ENCODE measurements at places on chromosomes 7 and 10.

GRCh38 chr7:132625651-132626050 lies 49.4 kb upstream of the PLXNA4 start:
- DNase-seq, result no peak

DNA sequence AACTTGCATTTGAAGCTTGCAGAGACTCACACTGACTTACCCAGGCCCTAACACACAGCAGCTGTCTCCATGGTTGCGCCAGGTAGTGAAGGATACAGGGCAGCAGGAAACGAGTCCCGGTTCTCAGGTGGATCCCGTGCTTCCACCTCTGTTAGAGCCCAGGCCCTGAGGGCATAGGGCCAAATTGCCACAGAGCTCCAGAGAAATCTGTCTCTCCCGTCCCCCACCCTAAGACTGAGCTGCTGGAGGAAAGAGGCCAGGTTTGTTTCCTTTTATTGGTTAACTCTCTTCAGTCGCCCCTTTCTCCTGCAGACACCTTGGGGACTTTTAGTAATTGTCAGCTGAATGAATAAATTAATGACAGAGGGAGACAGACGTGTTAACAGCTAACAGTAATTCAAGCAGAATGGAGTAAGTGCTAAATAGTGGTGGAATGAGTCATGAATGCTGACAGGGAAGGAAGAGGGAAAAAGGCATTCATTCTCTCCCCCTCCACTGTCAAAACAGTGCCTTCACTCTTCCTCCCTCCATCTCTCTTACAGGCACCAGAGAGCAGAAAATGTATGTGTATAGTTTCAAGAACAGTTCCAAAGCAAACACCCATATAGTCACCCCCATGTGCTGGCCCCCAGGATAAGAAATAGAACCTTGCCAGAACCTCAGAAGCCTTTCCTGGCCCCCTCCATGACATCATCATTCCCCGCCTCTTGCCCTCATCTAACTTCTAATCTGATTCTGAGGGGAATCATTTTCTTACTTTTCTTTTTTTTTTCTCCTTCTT lies 16.8 kb upstream of the DLG5 start:
- no peak for DNase-seq

DNA sequence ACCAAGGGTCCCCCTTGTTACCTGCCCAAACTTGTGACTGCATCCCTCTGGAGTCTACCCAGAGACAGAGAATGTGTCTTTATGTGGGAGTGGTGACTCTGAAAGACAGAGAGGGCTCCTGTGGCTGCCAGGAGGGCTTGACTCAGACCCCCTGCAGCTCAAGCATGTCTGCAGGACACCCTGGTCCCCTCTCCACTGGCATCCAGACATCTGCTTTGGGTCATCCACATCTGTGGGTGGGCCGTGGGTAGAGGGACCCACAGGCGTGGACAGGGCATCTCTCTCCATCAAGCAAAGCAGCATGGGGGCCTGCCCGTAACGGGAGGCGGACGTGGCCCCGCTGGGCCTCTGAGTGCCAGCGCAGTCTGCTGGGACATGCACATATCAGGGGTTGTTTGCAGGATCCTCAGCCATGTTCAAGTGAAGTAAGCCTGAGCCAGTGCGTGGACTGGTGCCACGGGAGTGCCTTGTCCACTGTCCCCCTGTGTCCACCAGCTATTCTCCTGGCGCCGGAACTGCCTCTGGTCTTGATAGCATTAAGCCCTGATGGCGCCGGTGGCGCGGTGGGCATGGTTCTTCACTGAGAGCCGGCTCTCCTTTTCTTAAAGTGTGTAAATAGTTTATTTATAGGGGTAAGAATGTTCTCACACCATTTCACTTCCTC lies 19.4 kb upstream of the SH2D4B start:
- DNase-seq, result no peak

GRCh38 chr10:104232613-104233102 lies 494 bp upstream of the CFAP43 start:
- no peak for DNase-seq
